SK-MEL-5 (cell line): ENCODE measurements at places on chromosomes 6 and 20.

- DNase-seq: no peak
These were observed 174.6 kb downstream of the GJA10 start for GRCh38 chr6:90068703-90069523.

GRCh38 chr6:6826095-6826901 lies 237.8 kb downstream of the LY86 start:
- peak; percentile 73 for DNase-seq

DNA sequence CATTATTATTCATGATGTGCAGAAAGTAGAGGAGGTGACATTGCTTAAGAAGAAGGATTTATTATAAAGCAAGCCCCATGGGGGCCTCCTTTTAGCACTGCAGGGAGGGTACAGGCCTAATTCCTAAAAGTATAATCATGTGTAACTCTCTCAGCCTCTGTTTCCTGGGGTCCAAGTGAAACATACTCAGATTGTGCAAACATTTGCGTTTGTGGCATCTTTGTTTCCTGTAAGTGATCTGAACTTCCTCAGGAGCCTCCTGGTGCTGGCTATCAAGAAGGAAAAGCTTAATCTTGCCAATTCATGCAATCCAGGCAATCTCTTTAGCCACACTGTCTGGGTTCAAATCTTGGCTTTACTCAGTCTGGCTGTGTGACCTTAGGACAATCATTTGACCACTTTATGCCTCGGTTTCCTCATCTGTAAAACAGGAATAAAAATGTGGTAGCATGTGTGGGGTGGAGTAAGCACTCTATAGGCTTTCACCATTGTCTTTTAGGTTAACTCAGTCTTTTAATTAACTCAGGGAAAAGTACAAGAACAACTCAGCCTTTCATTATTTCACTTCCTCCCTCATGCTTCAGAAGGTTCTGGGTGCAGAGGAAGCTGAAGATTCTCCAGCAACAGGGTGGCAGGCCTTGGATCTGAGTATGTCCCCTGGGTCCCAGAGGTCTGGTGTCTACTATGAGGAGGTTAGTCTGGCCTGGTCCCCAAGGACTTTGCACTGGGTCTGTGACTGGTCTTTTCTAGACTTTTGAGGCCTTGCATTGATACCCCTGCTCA lies 831 bp upstream of the SIRPB2 start:
- DNase-seq: no peak

DNA sequence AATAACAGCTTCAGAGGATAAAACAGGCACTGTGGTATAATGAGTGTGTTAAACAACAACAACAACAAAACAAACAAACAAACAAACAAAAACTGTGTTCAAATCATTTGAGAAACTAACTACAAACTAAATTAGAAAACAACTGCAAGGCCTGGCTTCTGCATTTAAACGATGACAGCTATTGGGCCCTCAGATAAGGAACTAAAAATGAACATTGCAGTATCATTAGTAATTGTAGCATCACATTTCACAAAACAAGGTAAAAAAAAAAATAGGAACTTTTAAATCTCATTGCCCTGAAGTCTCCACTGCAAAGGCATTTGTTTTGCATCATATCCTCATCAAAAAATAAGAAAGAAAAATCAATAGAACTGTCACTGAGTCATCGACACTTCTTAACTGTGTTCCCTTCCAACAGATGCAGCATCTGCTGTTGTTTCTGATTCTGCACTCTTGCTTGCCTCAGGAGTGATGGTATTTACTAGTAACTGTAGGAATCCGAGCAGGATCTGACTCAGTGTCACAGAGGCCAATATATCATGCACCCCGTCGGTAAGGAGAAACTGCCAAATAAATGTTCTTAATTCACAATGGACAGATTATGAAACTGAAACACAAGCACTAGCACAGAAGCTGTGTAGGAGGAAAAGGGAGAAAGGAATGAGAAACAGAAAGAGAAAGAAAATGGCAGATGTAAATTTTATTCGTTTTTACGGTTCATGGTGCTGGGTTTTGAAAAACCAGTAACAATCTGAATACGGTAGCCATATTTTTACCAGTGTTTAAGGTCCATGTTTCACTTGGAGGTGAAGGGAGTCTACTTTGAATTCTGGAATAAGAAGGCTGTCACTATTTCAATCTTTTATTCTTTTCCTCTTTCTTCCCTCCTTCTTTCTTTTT lies 365.7 kb upstream of the EPHA7 start:
- DNase-seq: peak; percentile 45

DNA sequence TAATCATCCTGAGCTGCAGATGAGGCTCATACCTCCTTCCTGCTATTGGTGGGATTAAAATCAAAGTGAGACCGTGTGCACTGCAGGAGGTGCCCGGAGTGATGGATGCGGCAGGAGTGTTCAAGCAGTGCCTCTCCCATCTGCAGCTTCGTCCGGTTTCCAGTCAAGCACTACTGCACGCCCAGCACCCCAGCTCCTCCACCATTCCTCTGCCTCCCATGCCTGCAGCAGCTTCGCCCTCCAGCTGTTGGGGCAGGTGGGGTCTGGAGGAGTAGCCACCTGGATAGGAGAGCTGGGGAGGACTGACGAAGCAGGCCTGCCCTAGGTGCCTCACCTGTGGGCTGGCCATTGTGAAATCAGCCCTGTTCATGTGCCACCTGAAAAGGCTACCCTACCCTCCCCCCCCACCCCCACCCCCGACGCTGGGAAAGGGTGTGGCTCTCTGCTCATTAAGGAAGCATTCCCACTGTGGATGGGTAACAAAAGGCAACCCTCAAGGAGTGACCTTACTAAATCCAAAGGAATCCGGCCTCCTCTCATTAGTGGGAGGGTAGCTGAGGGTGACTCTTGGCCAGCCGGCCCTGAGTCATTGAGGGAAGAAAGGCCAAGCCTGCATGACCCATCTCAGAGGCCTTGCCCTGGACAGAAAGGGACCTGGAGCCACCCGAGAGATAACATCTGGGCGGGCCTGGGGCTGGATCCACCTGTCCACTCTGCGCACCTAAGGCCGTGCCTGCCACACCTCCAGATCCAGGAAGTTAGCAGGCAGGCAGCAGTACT lies 115.9 kb upstream of the ARMC2 start:
- DNase-seq: no peak

GRCh38 chr6:168096271-168096764 lies 17.3 kb upstream of the FRMD1 start:
- no peak for DNase-seq

DNA sequence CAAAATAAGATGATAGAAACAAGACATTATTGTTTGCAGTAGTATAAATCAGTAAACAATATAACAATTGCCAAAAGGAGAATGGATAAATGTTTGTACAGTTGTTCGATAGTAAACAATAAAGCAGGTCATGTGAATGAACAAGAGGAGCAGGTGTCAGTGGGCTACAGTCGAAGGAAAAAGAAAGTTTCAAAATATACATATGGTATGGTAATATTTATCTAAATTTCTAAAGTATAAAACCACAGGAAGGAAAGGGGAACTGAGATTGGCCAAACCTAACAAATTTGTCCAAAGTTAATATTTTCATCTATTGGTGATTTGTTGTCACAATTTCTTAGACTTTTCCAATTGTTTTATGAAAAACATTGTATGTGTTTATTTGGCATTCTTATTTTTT lies 110.9 kb downstream of the SH3BGRL2 start:
- no peak for DNase-seq

- DNase-seq: peak; percentile 45
These were observed 333.5 kb downstream of the RNGTT start for GRCh38 chr6:88629838-88630494.

DNA sequence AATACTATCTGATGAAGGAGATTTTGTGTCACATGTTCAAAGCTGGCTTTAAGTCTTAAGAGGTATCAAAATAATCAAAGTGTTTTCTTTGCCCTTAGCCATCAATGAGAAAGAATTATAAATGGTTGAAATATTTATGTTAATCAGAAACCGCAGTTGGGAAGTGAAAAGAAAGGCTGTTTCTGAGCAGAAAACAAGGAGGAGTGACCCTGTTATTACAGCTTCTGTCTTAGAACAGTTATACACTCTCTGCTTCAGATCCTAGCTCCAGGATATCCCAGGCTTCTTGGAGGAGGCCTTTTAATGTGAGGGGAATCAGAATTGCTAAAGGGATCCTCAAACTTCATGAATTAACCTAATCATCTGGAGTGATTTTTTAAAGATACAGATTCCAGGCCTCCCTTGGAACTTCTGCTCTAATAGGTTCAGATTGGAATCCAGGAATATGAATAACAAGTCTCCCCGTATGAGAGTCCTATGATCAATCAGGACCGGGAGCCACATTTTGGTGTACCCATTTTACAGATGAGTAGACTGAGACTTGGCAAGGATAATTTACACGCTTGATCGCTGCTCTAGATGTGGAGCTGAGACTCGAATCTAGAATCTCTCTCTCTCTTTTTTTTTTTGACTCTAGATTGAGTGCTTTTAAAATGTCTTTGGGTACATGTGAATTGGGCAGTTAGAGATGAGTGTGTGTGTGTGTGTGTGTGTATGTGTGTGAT lies 50.8 kb upstream of the JAG1 start:
- peak; percentile 13 for DNase-seq

- peak; percentile 53 for DNase-seq
These were observed at the start of gene POPDC3 for GRCh38 chr6:105179244-105180065. TSS of gene POPDC3 (minus strand) at chr6:105180014. CDS start at chr6:105161909, 18,105 bp downstream.
